ENCODE measurements at places on chromosomes 2 and 18.
A peak's percentile ranks its signal among the peaks of the same experiment; 100 is the strongest.

DNA sequence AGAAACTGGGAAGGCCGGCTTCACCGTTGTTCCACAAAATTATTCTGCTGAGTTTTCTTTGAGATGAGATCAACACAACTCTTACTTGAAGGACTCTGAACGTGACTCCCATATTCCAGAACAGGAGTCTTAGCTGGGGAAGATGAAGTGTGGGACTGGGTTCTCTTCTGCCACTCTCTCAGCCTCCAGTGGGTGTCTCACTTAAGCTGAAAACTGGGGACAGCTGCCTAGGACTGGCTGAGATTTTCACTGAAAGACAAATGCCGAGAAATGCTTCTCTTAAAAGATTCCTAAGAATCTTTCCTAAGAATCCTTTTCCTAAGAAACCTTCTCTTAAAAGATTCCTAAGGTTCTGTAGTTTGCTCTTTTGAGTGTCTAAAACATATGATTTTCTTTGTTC lies 156.6 kb upstream of the LHCGR start:
- no peak for DNase-seq

GRCh38 chr2:234678711-234679110 lies 181.8 kb upstream of the ARL4C start:
- DNase-seq, result no peak

GRCh38 chr18:74976331-74976909 lies 232.5 kb downstream of the PTGR3 start:
- DNase-seq, result no peak

DNA sequence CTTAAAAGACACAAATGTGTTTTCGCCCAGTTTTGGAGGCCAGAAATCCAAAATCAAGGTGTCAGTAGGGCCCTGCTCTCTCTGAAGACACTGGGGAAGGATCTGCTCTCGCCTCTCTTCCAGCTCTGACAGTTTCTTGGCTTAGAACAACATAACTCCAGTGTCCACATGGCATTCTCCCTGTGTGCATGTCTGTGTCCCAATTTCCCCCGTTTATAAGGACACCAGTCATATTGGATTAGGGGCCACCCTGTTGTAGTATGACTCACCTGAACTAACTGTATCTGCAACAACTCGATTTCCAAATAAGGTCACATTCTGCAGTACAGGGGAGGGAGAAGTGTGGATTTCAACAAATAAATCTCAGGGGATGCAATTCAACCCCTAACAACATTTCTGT lies 263.2 kb downstream of the SS18 start:
- no peak for DNase-seq

DNA sequence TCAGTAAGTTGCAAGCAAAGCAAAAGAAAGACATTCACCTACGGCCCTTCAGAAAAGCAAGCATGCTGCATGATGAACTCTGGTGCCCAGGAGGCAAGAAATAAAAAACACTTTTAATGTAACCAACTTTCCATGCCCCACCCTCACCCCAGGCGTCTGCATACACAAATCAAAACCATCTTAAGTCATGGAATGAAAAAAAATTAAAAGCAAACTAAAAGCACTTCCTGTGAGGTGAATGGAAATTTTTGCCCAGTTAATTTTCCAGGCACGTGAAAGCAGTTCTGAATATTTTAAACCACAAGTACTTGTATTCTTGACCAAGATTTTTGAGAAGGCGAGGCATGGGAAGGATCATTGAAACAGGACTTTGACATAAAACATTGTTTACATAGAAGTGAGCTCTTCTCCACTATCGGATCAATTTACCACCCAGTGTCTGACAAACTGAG lies 2.5 kb upstream of the ICOS start:
- no peak for DNase-seq

DNA sequence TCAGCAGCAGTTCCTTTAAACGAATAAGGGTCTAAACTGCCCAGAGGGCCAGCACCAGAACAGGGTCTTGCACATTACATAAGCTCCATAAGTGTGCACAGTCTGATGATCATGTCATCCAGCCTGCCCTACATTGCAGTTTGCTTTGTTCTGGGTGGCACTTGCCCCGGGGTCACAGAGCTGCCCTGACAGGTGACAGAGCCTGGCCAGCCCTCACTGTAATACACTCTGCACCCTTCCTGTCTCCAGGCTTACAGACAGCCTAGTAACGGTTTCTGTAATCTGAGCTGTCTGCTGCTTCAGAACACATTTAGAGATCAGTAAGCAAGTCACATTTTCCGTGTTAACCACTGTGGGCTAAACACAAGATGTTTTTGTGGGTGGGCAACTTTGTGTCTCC lies 213.3 kb downstream of the FAM210A start:
- DNase-seq, result no peak

GRCh38 chr18:67574749-67575148 lies 58.2 kb upstream of the DSEL start:
- DNase-seq, result no peak

DNA sequence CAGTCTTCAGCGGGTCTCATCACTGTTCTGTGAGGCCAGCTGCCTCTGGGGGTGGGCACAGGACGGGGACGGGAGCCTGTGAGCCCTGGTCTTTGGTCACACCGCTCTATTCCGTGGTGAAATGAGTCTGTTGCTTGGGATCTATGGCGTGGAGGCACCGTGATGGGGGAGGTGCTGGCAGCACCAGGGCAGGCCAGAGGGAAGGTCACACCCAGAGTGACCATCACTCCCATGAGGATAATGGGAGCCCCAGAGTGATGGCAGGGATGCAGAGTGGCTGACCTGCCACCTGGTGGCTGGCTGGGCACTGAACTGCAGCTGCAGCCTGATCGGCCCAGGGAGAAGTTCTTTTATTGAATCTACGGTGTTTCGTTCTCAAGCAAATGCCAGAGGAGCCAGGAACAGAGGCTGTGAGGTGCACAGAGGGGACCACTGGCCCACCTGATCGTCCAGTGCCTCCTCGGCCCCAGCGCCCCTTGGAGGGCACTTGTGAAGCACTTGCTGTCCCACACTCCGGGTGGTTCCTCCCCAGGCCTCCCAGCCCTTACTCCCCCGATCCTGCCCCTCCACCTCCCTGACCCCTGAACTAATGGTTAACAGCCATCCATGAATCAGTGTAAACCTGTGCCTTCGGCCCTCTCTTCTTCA lies 17.9 kb downstream of the KCNIP3 start:
- DNase-seq, result peak; percentile 62

- no peak for DNase-seq
Observed at GRCh38 chr2:134582547-134582899, 136.3 kb downstream of the TMEM163 start.

GRCh38 chr2:3712831-3713503 lies 9.6 kb downstream of the DCDC2C start:
- no peak for DNase-seq

- DNase-seq, result peak; percentile 94
Observed at GRCh38 chr2:168545439-168546082, 89.5 kb downstream of the CERS6 start.

DNA sequence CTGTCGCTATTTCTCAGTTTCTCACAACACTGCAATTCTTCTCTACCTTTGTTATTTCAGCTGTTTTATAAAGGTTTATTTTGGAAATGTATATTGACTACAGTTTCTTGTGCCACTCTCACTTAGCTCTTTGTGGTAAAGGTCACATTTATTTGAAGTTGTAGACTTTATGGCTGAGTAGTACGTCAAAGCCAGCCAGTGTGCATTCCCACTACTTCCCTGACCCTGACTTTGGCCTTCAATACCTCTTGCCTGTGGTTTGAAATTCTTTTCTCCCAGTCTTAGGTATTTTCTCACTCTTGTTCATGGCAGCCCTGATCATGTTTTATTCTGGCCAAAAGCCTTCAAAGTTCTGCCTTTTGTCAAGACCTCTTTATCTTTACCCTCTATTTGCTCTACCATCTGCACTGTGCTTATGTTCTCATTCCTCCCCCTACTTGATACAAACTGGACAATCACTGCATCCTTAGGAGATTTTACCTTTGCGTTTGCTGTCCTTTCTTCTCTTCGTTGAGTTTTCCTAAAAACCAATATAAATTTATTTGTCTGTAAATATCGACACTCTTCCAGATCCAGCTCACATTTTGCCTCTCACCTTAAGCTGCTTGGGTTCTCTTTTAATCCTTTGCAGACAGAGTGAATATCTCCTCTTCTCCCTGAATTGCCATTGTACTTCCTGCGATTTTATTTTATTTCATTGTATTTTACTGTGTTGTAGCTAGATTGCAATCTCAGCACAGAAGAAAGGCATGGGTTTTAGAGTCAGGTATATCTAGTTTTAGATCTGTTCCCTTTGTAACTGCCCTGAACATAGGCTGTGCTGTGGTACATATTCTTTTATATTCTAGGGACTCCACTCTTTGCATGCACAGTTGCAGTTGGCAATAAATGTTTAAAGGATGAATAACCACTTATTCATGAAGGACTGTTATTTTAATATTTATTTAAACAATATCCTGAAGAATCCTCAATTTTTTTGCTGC lies 31.2 kb downstream of the GULP1 start:
- DNase-seq, result no peak

- DNase-seq, result peak; percentile 90
Observed at GRCh38 chr2:40401896-40402295, 50.0 kb downstream of the SLC8A1 start.

DNA sequence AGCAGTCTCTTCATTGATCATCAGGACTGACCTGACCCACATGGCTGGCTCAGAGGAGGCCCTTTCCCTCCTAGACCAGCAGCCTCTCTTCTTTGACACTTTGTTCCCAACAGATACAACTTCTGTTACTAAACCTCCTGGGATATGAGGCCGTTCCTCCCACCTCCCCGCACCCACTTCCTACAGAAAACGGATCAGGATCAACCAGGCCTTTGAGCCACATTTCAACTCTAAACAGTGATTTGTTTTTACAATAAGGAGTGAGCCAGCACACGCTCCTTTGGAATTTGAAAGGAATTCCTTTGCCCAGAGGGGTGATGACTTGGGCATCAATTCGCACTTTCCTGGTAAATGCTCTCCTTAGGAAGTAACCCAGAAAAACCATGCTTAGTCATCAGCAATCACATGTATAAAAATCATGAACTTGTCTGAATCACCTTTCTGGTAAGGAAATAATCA lies 180.4 kb downstream of the FAM124B start:
- DNase-seq, result peak; percentile 94

- peak; percentile 48 for DNase-seq
Observed at GRCh38 chr2:20001361-20001863, 11.1 kb downstream of the MATN3 start.

DNA sequence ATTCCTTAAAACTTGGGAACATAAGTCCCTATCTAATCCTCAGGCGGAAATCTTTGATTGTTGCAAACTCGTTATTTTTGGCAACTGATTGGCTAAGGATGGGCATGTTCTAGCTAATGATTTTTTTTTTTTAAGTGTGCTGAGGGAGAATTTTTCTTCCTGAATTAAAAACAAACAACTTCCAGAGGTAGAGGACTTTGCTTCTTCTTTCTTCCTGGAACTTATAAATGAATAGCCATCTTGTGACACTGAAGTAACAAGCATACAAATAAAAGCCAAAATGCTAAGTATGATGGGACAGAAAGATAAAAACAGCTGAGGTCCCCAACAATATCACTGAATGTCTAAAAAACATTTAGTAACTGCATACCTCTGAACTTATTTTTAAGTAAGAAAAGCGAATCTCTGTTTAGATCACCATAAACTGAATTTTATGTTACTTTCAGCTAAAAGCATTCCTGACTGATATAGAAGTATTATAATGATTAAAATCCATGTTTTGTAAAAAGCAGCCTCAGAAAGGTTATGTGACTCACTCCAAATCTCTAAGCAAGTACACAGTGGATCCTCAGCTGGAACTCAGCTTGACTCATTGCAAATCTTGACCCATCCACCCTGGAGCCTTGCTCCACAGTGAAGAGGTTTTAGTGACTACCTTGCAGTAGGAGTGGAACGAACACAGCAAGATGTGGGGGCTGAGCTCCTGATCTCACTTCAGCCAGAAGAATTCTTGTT lies 344.4 kb downstream of the CLIP4 start:
- peak; percentile 57 for DNase-seq

GRCh38 chr2:176075481-176075880 lies 8.3 kb downstream of the EVX2 start:
- no peak for DNase-seq

GRCh38 chr2:178674122-178674521 lies 133.1 kb downstream of the TTN start:
- DNase-seq, result no peak

DNA sequence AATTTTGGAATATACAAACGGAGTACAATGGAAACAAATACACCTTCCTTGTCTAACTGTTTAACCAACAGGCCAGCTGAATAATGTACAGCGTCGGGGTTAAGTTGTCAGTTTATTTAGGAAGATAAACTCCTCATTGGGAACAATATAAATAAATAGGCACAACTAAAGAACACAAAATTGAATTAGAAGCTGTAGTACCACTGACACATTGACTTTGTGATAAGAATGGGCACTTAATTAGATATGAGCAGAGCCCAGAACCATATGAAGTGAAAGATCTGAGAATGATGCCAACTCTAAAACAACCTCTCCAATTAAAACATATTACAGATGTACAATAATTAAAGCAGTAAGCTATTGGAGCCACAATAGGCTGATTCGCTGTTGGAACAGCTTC lies 44.4 kb downstream of the CCDC68 start:
- DNase-seq, result no peak

DNA sequence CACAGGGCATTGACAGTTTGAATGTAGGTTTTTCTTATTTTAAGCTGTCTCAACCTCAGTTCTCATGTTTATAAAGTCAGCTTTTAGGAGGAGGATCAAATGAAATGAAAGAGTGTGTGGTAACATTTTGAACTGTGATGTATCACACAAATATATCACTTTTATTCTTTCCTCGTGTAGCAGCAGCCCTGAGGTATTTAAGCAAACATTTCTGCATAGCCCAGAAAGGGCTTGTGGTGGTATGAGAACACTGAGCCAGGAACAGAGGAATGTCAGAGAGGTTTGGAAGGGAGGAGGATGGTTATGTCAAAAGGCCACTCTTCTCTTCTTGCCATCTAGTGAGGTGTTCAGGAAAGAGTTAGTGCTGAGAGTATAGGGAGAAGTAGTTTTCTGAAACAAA lies 150.2 kb downstream of the PARD3B start:
- DNase-seq, result no peak

DNA sequence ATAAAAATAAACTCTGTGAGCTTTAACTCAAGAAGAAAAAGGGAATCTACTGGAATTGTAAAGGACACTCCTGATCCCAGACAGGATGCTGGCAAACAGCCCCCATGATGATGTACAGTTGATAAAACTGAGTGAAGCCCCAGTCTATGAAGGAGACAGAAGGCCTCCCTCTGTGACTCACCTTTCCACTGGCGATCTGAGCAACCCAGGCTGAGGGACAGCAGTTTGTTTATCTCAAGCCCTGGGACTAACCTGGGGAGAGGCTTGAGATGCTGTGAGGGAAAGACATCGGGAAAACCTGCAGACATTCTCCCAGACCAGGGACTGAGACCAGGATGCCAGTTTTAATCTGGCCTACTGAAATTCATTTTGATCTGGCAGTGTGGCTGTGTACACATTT lies 104.5 kb upstream of the CDH2 start:
- no peak for DNase-seq

GRCh38 chr2:54373855-54374254 lies 82.3 kb upstream of the SPTBN1 start:
- DNase-seq, result no peak

- DNase-seq, result no peak
Observed at GRCh38 chr2:98028101-98028561, 32.4 kb upstream of the TMEM131 start.

All from mammary epithelial cell (primary cell).